ENCODE measurements at places on chromosomes 12 and 14. TPM values are rescaled to one million over a fixed set of nuclear protein-coding genes. Genes with fewer than 3 reads are reported as not detected.

GRCh38 chr12:43044241-43044640, 454.7 kb upstream of the PRICKLE1 start:
- DNase-seq = no peak

GRCh38 chr14:90424686-90425372, 28.0 kb downstream of the CALM1 start:
- DNase-seq = no peak

- no peak for DNase-seq
Measured at GRCh38 chr14:32542507-32542906, 213.4 kb downstream of the AKAP6 start.

DNA sequence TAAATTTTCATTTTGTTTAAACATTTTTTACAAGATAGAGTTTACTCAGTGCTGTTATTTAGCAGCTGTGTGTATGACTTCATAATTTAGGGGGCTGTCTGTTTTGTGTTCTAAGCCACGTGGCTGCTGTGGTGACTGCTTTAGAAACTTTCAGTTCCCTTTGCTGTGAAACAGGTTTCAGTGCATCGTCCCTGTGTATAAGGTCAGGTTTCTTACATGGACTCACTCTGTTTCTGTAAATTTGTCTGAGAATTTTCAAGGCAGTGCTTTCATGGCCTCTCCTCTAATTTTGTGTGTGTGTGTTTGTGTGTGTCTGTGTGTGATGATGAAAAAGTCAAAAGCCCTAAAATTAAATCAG, 32.4 kb downstream of the BICD1 start:
- DNase-seq = no peak

DNA sequence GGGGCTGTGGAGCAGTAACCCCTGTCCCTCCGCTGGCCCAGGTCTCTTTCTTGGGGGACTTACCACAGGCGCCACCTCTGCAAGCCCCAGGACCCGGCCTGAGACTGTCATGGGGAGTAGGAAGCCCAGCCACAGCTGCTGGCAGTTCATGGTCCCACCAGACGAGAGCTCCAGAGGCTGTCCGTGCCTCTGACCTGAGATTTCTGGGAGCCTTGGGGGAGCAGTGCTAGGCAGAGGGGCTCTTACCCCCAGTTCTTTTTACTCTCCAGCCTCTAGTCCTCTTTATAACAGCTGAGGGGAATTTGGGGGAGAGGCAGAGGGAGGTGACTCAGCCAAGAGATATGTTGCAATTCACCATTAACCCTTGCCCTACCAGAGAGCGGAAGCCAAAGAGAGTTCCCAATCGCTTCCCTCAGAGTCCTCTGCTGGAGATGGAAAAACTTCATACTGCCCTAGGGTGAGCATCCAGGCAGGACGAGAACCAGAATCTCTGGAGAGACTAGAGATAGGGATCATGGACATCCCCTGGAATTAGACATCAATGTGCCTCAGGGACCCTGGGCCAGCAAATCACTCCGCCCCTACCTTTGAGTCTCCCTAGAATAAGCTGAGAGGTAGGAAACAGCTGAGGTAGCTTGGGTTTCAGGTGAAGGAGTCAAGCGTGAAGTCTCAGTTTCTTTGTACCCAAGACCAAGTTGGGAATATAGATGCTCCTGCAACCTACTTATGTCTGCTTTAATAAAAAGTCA, at the start of gene MMP19:
Gene MMP19, minus strand, starts transcription at position 256 of the 749 bp plus-strand sequence. Its CDS starts 106 bp downstream, at position 150.
- no peak for DNase-seq

DNA sequence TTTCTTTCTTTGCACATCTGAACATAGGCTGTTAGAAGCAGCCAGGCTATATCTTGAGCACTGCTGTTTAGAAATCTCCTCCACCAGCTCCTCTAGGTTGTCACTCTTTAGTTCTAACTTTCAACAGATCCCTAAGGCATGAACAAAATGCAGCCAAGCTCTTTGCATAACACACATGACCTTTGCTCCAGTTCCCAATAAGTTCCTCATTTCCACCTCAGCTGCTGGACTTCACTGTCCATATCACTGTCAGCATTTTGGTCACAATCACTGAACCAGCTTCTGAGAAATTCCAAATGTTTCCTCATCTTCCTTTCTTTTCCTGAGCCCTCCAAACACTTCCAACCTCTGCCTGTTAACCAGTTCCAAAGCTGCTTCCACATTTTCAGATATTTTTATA, 27.6 kb upstream of the C14orf132 start:
- DNase-seq = no peak

GRCh38 chr12:77882709-77883108, 52.0 kb downstream of the NAV3 start:
- DNase-seq = no peak

DNA sequence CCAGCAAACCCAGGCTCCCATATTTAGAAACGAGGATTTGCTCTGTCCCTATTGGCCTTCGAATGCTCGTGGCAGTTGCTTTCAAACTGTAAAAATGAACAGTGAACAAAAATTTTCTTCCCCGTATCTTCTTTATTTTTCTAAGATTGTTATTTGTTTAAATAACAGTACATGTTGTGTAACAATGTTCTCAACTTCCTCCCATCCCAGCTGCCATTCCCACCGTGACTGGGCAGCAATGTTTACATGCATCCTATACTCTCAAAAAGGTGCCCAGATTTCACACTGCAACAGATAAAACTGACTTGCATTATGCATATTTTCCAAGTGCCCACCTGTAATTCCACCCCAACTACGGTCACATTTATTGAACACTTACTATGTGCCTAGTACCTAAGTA, 12.8 kb downstream of the VCPKMT start:
- DNase-seq = no peak

GRCh38 chr14:20723488-20723887, 22.2 kb upstream of the EDDM3A start:
- no peak for DNase-seq

DNA sequence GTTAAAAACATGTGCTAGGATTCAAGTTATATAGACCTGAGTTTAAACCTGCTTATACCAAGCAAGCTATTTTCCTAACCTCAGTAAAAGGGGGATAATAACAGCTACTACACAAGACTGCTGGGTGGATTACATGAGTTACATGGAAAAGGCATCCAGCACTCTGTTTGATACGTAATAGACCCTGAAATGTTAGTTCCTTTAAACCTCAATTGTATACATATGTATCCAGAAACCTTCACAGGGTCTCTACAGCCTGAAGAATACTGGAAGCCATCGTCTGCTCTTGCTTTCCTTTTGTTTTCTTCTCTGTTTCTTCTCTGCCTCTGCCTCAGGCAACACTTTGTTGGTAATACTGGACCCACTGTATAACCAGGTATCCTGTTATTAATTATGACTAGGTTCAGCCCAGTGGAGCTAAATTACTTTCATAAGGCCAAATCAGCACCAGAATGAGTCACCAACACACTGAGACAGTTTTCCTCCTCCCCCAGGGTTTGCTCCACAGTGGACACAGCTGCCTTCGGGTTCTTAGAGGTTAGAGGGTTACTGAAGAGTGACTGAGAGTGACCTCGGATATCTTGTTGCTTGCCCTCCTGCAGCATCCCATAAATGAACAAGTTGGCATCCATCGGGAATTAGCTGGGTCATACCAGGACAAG, 127.1 kb downstream of the CAPZA3 start:
- DNase-seq = no peak

GRCh38 chr12:38949363-38949762, 44.0 kb upstream of the CPNE8 start:
- DNase-seq = no peak

DNA sequence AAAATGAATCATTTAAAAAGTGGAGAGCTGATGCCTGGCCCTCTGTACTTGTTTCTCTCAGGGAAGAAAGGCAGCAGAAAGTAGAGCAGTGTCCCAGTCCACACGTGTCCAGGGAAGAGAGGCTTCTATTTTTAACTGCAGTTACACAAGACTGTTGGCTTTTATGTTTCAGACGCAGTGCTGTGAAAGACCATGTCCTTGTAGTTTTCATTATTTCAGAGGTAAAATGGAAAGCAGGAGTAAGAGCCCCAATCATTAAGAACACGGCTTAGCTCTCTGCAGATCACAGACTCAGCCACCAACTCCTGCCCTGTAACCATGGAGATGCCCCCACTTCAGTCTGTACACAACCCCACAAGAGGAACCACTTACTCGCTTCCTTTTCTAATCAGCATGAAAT, 336.3 kb downstream of the DAD1 start:
- no peak for DNase-seq

- no peak for DNase-seq
Measured at GRCh38 chr12:102970780-102971179, 13.3 kb downstream of the ASCL1 start.

GRCh38 chr14:65922142-65922541, 509.6 kb downstream of the FUT8 start:
- DNase-seq = no peak

GRCh38 chr14:22466491-22466890, 122.5 kb downstream of the DAD1 start:
- DNase-seq = no peak

- no peak for DNase-seq
Measured at GRCh38 chr12:104651811-104652210, 195.1 kb downstream of the CHST11 start.

GRCh38 chr12:643475-644302, 19.6 kb downstream of the NINJ2 start:
- DNase-seq = no peak

GRCh38 chr12:118013283-118013682, 3.2 kb upstream of the RFC5 start:
- DNase-seq = no peak

GRCh38 chr12:49588281-49588680, 17.2 kb downstream of the FAM186B start:
- DNase-seq = no peak

- DNase-seq = no peak
Measured at GRCh38 chr14:71497645-71498086, 434.6 kb upstream of the RGS6 start.

Gene NXPH4
- not detected for total RNA-seq

Gene ANO4
- total RNA-seq = not detected

Gene GMPR2
- 47.8 TPM for total RNA-seq

Gene BBOF1
- 10.6 TPM for total RNA-seq

Gene ADAM20
- total RNA-seq = 0.63 TPM

Gene SAMD15
- total RNA-seq = 0.52 TPM

Gene DAO
- total RNA-seq = not detected

Gene KLRB1
- not detected for total RNA-seq

Gene LRP1-AS
- total RNA-seq = not detected

Gene MYF5
- not detected for total RNA-seq

Gene AKAP6
- 38.6 TPM for total RNA-seq

Gene ABCD2
- 1.2 TPM for total RNA-seq

Gene KRT6C
- total RNA-seq = not detected

Gene CRIP2
- 578 TPM for total RNA-seq

Gene KCNA5
- 5.9 TPM for total RNA-seq

Gene RPL41
- 1,962 TPM for total RNA-seq

Gene SCNN1A
- 1.5 TPM for total RNA-seq

Gene NUBPL
- 12.5 TPM for total RNA-seq

Gene PIK3C2G
- 0.06 TPM for total RNA-seq

Gene KRT6A
- not detected for total RNA-seq

All from esophagus muscularis mucosa (tissue), 4 donors.